Posterior vena cava (tissue), 2 donors: ENCODE measurements at places on chromosomes 6 and 20. TPM values are rescaled to one million over a fixed set of nuclear protein-coding genes. Genes with fewer than 3 reads are reported as not detected.
A peak's percentile ranks its signal among the peaks of the same experiment; 100 is the strongest.

DNA sequence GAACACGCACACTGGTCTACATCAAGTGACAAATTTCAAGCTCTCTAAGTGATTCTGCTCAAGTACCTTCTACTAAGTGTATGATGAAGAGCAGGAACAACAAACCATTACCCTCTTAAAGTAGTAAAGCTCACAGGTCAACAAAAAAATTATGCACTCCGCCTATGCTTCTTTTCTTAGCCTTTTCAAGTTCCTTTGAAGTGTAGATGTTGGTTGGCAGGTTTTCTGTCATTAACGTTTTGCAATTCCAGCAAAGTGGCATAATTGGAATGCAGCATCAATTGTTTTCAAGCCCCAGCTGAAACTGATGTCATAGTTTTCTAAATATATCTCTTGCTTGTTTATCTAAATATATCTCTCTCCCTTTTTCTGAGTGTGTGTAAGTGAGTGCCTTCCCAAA, 396.9 kb upstream of the EYS start:
- DNase-seq, result no peak

- no peak for DNase-seq
Measured at GRCh38 chr6:2842139-2842552, 483 bp upstream of the SERPINB1 start.

DNA sequence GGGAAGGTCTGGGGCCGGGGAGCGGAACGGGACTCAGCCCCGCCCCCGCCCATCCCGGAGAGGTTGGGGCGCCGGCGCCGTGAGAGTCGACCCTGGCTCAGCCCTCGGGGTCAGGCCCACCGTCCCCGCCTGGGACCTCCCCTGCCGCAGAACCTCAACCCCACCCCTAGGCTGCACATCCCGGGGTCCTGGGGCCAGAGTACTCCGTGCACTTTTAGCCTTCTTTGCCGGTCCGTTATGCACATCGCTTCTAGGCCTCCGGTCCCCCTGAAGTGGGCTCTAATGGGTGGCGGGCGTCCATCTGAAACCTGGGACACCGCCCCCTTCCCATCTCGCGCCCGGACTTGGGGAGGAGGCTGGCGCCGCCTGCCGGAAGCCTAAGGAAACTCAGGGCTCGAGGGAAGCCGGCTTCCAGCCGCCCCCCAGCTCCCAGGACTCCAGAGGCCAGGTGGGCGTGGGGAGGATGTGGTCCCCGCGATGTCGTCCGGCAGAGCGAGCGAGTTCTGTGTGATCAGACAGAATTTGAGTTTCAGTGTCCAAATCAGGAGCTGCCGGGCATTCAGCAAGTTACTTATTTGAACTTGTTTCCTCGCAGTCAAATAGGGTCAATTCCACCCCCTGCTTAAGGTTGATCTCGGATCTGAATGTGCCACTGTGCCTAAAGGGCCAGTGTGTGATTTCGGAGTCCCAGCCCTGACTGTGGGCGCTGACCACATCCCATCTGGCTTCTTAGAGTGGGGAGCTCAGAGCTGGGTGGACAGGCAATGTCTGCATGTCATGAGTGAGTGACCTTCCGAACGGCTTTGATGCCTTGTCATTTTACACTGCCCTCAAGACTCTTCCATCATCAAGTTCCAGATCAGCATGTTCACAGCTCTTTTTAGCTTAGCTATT, 47.6 kb downstream of the CPXM1 start:
- DNase-seq, result no peak

GRCh38 chr20:10611357-10611756, 62.4 kb downstream of the JAG1 start:
- DNase-seq, result peak; percentile 81

DNA sequence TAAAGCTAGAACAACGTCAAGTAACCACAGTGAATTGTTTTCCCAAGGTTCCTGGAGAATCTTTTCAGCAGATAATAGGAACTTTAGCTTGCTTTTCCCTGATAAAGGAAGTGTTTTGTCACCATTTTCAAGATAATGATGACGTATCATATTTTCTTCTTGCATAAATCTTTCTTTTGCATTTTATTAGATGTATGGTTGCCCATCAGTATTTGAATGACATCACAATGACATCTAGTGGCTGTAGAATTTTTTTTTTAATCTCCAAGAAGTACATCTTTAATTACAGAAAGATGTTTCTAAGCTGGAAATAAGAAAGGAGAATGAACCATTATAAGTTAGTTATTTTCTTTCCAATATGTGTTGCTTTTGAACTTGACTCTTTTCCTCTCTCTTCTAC, 83.0 kb downstream of the CENPW start:
- DNase-seq, result no peak

CCN6 gene
- total RNA-seq, result not detected

DNA sequence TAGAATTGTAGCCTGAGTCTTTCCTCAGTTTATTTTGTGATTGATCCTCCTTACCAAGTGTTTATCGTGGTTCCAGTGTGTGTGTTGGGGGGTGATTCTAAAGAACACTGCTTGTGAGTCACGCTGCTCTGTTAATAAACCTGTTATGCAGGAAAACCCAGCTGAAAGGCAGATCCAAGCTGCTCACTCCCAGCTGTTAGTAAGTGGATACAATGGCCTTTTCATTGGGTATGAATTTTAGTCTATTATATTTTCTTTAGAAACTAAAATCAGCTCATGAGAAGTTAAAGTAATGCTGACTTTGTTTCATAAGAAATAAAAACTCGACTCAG, 12.2 kb upstream of the DSTN start:
- DNase-seq, result no peak
